ENCODE measurements at places on chromosomes 1 and 21.

- DNase-seq: no peak
Observed at GRCh38 chr1:29984166-29984861, 739.1 kb downstream of the MATN1 start.

GRCh38 chr1:204319027-204319426, 40.7 kb downstream of the PLEKHA6 start:
- DNase-seq: no peak

GRCh38 chr1:227424159-227424680, 105.9 kb upstream of the CDC42BPA start:
- no peak for DNase-seq

GRCh38 chr1:167849666-167850065, 64.3 kb downstream of the ADCY10 start:
- no peak for DNase-seq

DNA sequence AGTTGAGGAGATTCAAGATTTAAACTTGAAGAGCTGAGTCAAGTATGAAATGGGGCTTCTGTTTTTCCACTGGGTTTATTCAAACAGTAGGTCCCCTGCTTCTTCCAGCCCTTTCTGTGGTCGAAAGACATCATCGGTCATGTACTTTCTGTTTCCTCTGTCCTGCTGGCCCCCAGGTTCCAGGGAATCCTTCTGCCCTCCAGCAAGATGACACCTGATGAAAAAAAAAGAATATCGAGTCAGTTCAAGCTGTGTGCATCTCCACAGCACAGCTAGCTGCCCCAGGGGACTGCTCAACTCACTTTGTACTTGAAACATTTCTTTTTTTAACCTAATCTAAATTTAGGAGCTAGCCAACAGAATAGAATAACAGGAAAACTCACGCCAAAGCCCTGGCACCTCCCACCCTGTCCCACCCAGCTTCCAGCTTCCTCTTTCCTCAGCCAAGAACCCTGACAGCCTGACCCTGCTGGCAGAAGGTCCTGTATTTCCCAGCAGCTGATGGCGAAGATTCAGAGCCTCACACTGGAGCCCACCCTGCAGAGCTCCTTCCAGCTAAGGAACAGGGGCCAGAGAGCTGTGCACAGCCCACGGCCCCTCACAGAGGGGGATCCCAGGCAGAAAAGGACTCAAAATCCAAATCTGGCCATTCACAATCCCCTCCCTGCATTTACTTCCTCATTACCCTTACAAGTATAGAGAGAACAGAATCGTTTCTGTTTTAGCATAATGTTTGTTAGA, 176.5 kb downstream of the PSMG1 start:
- DNase-seq: no peak

DNA sequence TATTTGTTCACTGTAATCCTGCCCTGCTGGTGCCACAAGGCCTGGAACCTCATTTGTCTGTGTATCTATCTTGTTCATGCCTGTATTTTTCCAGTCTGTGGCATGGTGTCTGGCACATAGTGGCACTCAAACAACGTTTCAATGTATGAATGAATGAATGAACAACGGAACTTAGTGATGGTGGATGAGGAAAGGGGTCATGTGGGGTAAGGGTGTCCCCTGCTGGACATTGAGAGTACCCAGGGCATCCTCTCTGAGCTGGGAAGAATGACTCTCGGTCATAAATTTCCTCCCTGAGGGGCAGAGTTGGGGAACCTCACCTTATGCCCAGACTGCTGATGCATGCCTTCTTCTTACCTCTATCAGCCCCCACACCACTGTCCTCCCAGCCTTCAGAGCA, 18.9 kb upstream of the ZNF683 start:
- no peak for DNase-seq

GRCh38 chr1:111967886-111968285, 21.6 kb downstream of the KCND3 start:
- DNase-seq: no peak

GRCh38 chr21:45877821-45878469, 103.6 kb upstream of the COL6A1 start:
- no peak for DNase-seq

GRCh38 chr1:228197555-228198147, 10.2 kb upstream of the OBSCN start:
- no peak for DNase-seq

DNA sequence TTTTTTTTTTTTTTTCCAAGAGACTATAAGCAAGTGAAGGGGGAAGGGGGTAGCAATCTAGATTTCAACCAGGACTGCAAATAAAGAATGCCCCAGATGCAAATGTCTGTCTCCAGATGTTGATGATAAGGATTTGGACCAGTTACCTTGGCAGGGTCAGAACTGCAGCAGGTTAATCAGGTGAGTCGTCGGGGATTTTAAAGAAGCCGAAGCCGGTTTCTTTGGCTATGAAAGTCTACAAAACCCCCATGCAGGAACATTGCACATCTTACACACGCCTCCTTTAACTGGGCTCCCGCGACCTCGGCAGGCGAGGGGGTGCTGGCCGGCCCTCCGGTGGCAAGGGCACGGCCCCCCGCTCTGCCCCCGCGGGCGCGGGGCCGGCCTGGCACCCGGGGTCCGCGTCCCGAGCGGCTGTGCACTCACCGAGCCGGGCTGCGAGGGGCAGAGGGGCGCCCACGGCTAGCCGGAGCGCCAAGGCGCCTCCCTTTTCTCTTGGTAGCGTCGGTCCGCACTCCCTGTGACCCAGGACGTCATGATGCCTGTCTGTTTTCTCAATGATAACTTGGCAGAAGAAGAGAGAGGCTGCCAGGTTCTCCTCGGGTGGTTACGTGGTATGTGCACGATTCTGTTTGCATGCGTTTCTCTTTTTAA, 366.3 kb upstream of the ESRRG start:
- DNase-seq: peak; percentile 58

DNA sequence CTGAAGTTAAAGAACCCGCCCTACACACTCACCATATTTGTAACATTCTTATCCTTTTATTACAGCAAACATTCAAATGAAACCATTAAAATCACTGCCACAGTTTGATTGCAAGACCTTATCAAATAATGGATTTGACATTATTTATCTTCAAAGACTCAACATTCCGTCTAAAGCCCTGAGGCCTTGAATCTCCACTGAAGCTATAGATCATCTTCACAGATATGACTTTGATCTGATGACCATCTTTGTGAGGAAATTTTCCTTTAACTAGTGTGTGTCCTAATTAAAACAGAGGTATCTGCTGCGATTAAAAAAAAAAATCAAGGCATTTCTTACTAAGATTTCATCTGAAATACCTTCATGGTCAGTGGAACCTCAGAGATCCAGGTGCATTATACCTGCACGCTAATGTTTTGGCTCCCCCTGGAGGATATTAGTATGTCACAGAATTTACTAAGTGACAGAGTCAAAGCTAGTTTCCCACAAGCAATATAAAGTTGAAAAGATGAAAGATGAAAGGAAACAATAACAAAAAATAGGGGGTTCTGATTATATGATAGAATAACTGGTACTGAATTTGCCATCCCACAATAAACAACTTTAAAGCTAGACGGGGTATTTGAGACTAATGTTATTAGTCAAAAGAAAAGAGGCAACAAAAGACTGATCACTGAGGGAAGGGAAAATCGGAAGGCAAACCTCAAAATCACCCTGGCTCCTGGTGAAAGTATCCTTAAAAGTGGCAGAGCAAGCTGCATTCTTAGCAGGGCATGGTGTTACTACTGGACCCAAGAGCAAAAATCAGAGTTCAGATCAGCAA, 923.4 kb downstream of the NCAM2 start:
- peak; percentile 36 for DNase-seq

GRCh38 chr1:165342587-165342986, 13.9 kb downstream of the LMX1A start:
- DNase-seq: no peak

GRCh38 chr1:78759881-78760280, 110.2 kb downstream of the IFI44 start:
- DNase-seq: no peak

DNA sequence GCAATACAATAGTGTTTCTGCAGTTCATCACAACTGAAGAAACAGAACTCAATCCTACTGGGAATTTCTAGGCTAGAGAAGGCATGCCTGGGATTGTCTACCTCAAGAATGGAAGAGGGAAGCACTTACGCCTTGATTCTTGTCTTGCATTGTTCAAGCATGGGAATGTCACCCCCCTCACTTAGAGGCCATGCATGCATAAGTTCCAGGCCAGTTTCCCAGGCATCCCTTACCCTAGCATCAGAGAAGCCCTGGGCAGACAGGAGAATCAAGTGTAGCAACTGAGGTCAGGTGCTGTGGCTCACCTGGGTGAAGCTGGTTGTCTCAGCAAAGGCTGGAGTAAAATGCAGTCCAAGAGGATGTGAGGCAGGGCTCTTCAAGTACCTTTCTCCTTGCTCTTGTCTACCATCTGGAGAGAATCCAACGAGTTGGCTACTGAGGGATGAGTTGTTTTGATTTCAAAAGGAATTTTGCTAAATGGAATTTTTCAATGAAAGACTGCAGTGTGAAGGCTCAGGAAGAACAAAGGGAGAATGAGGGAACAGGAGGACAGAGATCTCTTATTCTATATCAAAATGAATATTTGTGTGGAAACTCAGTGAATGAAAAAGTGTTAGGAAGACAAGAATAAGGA, 174.3 kb downstream of the NEK7 start:
- no peak for DNase-seq

- DNase-seq: no peak
Observed at GRCh38 chr21:45108808-45109781, 34.7 kb downstream of the ADARB1 start.

GRCh38 chr1:26363549-26364448, 8.8 kb downstream of the ZNF683 start:
- DNase-seq: peak; percentile 44
